ENCODE measurements at places on chromosomes 5 and 9.

- DNase-seq: no peak
These were observed 31.0 kb upstream of the RNF38 start for GRCh38 chr9:36431078-36431477.

- DNase-seq: peak; percentile 85
These were observed 9.3 kb downstream of the NACC2 start for GRCh38 chr9:136085815-136086212.

DNA sequence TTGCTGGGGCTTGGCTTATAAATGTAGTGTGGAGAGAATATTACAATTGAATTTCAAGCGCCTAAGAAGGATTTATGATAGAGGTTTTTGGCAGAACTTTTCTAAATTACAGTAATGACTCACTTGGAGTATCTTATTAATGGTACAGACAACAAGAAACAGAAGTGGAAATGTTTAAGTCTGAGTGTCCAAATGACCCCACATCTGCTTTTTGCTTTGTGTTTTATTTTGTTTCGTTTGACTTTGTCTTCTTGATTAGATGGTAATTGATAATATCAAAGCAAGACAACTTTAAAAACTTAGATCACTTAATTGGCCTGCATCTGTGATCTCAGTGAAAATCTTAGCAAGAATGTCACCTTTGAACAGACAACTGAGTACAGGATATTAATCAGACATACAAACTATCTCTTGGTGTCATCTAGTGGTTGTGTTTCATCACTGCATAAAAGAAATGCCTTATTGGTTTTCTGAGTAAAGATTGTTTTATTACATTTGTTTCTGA, 577.4 kb downstream of the ISL1 start:
- no peak for DNase-seq

DNA sequence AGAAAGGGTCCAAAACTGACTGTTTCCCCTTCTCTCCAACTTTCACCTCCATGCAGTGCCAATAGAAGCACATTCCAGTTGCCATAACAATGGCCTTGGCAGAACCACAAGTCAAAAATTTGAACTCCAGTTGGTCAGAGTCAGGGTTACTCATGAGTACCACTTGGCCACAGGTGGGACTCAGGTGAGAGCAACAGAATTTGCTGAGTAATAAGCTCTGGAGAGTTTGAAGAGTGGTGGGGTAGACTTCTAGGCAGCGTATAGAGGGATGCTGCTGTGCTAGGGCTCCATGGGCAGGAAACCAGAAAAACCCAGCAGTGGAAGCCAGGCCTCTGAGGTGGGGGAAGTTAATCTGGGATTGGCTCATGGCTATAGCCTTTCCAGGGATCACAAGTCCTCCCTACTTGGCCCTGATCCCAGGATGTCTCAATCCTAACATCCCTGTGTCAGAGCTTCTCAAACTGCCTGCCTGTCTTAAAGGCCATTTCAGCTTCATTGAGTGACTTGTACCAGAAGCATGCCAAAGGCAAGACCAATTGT, 30.2 kb downstream of the SNX18 start:
- no peak for DNase-seq

GRCh38 chr5:168819004-168819621, 239.9 kb upstream of the PANK3 start:
- DNase-seq: no peak

DNA sequence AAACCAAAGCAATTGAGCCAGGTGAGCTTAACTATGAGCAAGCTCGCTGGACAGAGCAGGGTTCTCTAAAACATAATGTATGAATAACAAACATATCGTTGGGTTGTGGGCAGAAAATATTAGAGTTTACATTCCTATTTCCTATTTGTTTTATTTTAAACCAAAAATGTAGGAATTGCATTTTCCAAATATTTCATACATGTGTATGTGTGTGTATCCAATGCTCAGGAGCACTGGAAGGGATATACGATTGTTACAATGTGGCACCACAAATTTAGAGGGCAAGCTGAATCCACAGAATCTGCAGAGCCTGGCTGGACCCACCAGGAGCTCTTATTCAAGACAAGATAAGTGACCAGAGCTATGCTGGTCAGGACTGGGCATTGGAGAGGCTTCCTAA, 325.3 kb upstream of the HAPLN1 start:
- no peak for DNase-seq

GRCh38 chr9:37551888-37552287, 24.3 kb downstream of the FBXO10 start:
- DNase-seq: no peak

DNA sequence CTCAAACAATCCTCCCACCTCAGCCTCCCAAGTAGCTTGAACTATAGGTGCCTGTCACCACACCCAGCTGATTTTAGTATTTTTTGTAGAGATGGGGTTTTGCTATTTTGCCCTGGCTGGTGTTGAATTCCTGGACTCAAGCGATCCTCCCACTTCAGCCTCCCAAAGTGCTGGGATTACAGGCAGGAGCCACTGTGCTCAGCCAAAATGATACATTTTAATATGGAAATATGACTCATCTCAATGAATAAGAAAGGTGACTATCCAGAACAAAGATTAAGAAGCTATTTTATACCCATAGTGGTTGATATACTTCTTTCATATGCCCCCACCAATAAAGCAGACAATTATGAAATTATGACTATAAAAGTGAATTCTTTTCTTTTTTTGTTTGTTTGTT, 166.2 kb downstream of the NFIB start:
- DNase-seq: no peak

GRCh38 chr5:33650911-33651310, 210.1 kb downstream of the TARS1 start:
- DNase-seq: no peak

DNA sequence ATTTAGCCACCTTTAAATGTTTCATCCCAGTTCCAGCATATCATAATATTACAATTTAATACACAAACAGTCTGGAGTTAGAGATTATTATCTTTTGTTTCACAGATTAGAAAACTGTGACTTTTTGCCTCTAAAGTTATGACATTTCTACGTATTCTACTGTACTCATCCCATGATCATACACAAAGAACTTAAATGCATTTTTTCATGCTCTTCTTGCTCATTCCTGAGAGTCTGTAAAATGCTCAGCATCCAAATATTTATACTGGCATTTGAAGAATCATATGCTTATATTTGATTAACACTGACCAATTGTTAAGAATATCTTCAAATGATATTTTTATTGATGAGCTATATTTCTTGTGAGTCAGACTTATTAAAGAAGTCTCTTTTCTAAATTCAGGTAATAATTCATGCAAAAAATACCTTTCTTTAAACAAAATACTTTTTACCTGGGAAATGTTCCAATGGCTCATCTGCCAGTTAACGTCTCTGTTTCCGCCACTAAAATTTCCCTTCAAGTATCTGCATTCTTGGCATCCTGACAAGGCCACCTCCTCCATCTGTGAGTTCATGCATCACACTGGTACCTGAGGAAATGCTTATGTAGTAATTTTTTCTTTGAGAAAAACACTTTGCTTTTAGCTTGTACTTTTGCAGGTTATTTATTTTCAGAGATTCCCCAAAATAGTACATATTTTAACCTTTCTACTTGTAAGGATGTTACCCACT, 139.6 kb upstream of the RASA1 start:
- DNase-seq: no peak

Measured in anterior cingulate cortex (tissue), 58 donors.